ENCODE measurements at places on chromosomes 4 and X.
A peak's percentile ranks its signal among the peaks of the same experiment; 100 is the strongest.

- H3K27ac ChIP-seq, result no peak overlapping the region
- H3K36me3 ChIP-seq, result no peaks in the 10 kb centered on the region
- no peaks in the 10 kb centered on the region for H3K4me1 ChIP-seq
- H3K27me3 ChIP-seq, result no peaks in the 10 kb centered on the region
- H3K4me3 ChIP-seq, result no peak overlapping the region
These were observed 122.2 kb downstream of the SHROOM4 start for GRCh38 chrX:50691820-50692219.

- no peak overlapping the region for H3K4me3 ChIP-seq
- DNase-seq, result no peak
- H3K27me3 ChIP-seq, result no peaks in the 10 kb centered on the region
- no peaks in the 10 kb centered on the region for H3K36me3 ChIP-seq
These were observed 112.3 kb downstream of the PCDH19 start for GRCh38 chrX:100297728-100298127.

DNA sequence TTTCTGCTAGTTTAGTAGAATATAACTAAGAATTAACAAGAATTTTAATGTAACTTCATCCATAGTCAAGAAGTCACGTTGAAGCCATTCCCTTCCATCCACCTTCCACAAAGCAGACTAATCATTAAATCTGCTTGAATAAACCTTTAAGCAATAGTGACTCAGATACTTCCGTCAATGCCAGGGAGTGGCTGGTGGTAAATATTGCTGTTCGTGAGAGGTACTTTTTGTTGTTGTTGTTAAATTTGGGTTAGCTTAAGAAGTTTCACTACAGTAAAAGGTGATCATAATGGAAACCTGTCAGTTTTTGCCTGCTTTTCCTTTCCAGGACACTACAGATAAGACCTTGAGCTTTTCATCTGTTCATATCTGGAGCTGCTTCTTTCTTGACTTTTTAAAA lies 316.3 kb downstream of the TMA16 start:
- H3K27me3 ChIP-seq, result peaks cover 5% of the 10 kb centered on the region
- no peaks in the 10 kb centered on the region for H3K4me1 ChIP-seq
- no peak overlapping the region for H3K4me3 ChIP-seq
- no peak for DNase-seq

- no peaks in the 10 kb centered on the region for H3K27me3 ChIP-seq
- H3K4me3 ChIP-seq, result no peak overlapping the region
- DNase-seq, result no peak
- no peak overlapping the region for H3K27ac ChIP-seq
These were observed 30.8 kb downstream of the NR0B1 start for GRCh38 chrX:30278365-30278764.

- no peak overlapping the region for H3K27ac ChIP-seq
- peaks cover 4% of the 10 kb centered on the region for H3K27me3 ChIP-seq
- no peaks in the 10 kb centered on the region for H3K4me1 ChIP-seq
- H3K4me3 ChIP-seq, result no peak overlapping the region
- H3K36me3 ChIP-seq, result no peaks in the 10 kb centered on the region
- no peak for DNase-seq
These were observed 130.4 kb downstream of the MSL3 start for GRCh38 chrX:11888421-11888820.

GRCh38 chr4:2785613-2786012 lies 7.3 kb upstream of the SH3BP2 start:
- H3K27me3 ChIP-seq, result peaks cover 20% of the 10 kb centered on the region
- no peak for DNase-seq
- no peak overlapping the region for H3K4me3 ChIP-seq

GRCh38 chr4:13670456-13671160 lies 43.1 kb upstream of the BOD1L1 start:
- no peaks in the 10 kb centered on the region for H3K4me1 ChIP-seq
- no peak overlapping the region for H3K27ac ChIP-seq
- no peak overlapping the region for H3K4me3 ChIP-seq
- DNase-seq, result no peak
- no peaks in the 10 kb centered on the region for H3K36me3 ChIP-seq

DNA sequence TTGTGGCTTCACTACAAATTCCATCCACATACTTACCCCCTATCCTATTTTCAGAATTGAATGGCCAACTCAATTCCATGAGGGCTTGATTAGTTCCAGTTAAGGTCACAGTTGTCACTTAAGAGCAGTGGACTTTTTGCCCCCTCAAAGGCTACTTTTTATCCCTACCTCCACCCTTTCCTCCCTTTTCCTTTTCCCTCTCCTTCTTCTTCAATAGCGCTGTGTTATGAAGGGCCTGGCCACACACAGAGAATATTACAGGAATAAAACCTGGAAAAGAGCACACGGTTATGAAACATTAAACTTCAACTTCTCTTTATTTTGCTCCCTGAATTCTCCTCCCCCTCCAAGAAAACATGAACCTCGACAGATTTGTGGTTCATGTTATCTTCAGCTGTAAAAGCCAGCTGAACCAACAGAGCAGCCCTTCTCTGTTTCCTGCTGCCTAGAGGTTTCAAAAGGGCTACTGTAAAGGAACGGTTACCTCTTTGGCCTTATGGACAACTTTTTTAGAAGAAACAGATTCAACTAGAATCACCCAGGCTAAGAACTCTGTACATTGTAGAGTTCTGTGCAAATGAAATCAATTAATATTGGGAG lies 87.0 kb upstream of the RPL34 start:
- no peak overlapping the region for H3K27ac ChIP-seq
- no peaks in the 10 kb centered on the region for H3K36me3 ChIP-seq
- H3K4me1 ChIP-seq, result peaks cover 12% of the 10 kb centered on the region
- H3K4me3 ChIP-seq, result no peak overlapping the region
- no peak for DNase-seq

GRCh38 chrX:41137589-41137988 lies 52.3 kb downstream of the USP9X start:
- H3K27ac ChIP-seq, result no peak overlapping the region

GRCh38 chr4:37631551-37631950 lies 54.6 kb downstream of the RELL1 start:
- no peak overlapping the region for H3K27ac ChIP-seq
- H3K4me1 ChIP-seq, result peaks cover 8% of the 10 kb centered on the region
- peaks cover 6% of the 10 kb centered on the region for H3K36me3 ChIP-seq

GRCh38 chr4:177596991-177597390 lies 154.8 kb upstream of the AGA start:
- peaks cover 3% of the 10 kb centered on the region for H3K27me3 ChIP-seq
- no peak for DNase-seq
- H3K36me3 ChIP-seq, result no peaks in the 10 kb centered on the region
- H3K4me3 ChIP-seq, result no peak overlapping the region
- H3K4me1 ChIP-seq, result peaks cover 6% of the 10 kb centered on the region

- DNase-seq, result peak; percentile 94
- H3K4me3 ChIP-seq, result peak within 1 kb of the TSS; percentile 100
- H3K27ac ChIP-seq, result peak within 1 kb of the TSS; percentile 94
- H3K4me1 ChIP-seq, result peaks cover 10% of the 10 kb centered on the region
These were observed at the start of gene LAS1L for GRCh38 chrX:65534450-65535292. Gene LAS1L (minus strand): TSS chrX:65534787. CDS start chrX:65534715, 72 bp downstream.
